ENCODE measurements at places on chromosomes 12 and 14.

- H3K27ac ChIP-seq = no peak overlapping the region
- H3K27me3 ChIP-seq = no peaks in the 10 kb centered on the region
- DNase-seq = no peak
- peaks cover 18% of the 10 kb centered on the region for H3K4me1 ChIP-seq
- H3K36me3 ChIP-seq = peaks cover 18% of the 10 kb centered on the region
These were observed 88.1 kb downstream of the PPP2R5E start for GRCh38 chr14:63454863-63455622.

DNA sequence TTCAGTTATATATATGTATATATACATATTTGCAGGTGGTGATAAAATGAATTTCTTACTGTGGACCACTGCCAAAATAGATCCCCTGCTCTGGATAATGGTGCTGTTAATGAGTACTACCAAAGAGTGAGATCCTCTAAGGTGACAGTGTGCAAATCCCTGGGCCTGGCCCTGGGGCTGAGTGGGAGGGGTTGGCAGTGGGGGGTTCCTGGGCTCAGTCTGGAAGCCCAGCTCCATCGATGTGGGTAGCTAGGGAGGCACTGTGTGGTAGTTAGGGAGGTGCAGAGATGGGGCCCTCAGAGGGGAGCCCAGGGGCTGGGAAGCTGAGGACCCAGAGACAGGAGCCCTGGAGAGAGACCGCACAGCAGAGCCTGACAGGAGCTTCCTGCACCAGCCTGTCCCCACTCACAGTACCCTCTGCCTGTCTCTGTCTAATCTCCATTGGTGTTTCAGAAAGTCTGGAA, 9.1 kb downstream of the KRT8 start:
- H3K36me3 ChIP-seq = peaks cover 14% of the 10 kb centered on the region
- peaks cover 51% of the 10 kb centered on the region for H3K4me1 ChIP-seq
- no peak overlapping the region for H3K4me3 ChIP-seq
- peak overlapping the region; percentile 36 for H3K27ac ChIP-seq
- no peaks in the 10 kb centered on the region for H3K27me3 ChIP-seq

DNA sequence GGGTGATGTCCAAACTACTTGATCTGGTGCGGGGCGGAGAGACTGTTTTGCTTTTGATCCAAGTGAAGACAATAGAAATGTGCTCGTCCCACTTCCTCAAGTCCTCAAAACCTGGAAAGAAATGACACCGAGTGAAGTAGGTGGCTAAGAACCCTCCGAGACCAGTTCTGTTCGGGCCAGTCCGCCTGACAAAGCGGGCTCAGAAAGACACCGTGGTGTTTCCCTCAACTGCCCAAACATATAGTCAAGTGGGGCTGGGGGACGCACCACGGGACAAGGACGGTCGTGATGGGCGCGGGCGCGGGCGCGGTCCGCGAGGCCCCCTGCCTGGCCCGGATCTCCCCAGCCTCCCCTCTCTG, 1.6 kb downstream of the PHLDA1 start:
- peak overlapping the region; percentile 95 for H3K27ac ChIP-seq
- DNase-seq = no peak

DNA sequence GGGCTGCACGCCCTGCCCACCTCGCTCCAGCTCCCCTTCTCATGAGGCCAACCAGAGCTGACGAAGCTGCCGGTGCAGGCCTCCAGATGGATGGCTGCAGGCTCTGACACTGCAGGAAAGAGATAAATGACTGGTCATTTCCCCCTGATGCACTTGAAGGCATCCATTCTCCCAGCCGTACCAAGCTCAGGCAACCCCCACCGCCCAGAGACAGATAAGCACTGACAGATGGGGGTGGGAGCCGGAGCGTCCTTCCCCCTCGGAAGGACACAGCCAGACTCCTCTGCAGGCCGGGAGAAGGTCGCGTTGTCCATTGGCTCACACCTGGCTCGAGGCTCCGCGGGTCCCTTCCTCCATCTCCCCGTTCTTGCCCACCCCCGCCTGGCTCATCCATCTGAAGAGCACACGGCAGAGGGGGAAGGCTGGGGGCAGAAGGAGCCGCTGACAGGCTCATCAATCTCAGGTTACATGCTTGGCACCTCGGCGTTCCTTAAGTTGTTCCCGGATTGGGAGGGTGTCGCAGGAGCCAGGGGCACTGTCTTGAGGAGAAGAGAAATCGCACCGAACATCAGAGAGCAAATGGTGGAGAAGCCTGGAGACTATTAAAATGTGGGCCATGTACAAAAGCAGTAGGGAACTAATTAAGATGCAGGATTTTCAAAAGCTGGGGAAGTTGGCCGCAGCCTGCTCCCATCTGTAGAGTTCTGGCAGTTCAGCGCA, 151.6 kb downstream of the DPF3 start:
- no peaks in the 10 kb centered on the region for H3K36me3 ChIP-seq
- H3K27ac ChIP-seq = no peak overlapping the region

DNA sequence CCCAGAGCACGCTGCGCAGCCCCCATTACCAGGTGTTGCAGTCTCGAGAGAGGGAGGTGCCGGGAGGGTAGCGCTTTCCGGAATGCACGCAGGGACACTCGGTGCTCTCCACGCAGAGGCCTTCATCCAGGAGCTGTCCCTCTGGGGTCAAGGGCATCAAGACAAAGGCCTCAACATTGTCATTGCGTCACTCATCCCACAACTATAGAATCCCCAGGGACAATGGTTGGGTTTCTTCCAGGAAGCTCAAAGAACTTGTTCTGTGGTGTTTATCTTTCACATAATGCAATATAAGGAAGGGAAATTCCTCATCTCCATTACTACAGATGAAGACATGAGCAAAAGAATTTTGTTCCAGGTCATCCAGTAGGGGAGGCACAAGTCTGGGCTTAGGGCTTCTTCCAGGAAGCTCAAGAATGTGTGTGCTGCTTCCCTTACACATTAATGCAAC, 52.1 kb downstream of the VWF start:
- peaks cover 34% of the 10 kb centered on the region for H3K27me3 ChIP-seq
- no peaks in the 10 kb centered on the region for H3K36me3 ChIP-seq
- no peak overlapping the region for H3K27ac ChIP-seq
- peaks cover 52% of the 10 kb centered on the region for H3K4me1 ChIP-seq
- peak; percentile 63 for DNase-seq

DNA sequence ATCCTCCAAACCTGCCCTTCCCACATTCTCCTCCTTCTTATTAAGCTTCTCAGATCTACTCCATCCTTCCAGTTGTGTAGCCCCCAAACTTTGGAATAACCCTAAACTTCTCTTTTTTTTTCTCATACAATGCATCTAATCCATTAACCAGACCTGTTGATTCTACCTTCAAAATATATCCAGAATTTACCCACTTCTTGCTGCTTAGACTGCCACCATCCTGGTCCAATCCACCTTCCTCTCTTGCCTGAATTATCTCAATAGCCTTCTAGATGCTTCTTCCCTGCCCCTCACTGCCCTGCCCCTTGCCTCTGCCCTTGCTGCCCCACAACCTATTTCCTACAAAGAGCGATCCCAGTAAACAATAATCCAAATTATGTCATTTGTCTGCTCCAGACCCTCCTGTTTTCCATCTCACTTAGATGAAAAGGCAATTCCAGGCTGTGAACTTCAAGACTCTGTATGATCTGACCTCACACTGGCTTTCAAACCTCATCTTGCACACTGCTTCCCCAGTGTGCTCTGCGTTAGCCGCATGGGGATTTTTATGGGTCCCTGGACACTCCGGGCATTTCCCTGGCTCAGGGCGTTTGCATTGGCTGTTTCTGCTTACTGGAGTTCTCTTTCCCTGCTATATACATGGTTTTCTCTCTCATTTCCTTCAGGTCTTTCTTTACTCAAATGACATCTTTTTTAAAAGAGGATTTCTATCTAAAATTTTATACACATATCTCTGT, 42.6 kb upstream of the HIF1A start:
- no peaks in the 10 kb centered on the region for H3K36me3 ChIP-seq
- H3K4me1 ChIP-seq = peaks cover 8% of the 10 kb centered on the region
- no peak for DNase-seq

- no peak overlapping the region for H3K27ac ChIP-seq
- no peak for DNase-seq
- H3K4me1 ChIP-seq = no peaks in the 10 kb centered on the region
- no peaks in the 10 kb centered on the region for H3K27me3 ChIP-seq
- no peaks in the 10 kb centered on the region for H3K36me3 ChIP-seq
- no peak overlapping the region for H3K4me3 ChIP-seq
These were observed 1638.1 kb upstream of the SEL1L start for GRCh38 chr14:83171761-83172160.

- no peak for DNase-seq
- H3K4me3 ChIP-seq = no peak overlapping the region
- no peak overlapping the region for H3K27ac ChIP-seq
- no peaks in the 10 kb centered on the region for H3K27me3 ChIP-seq
- 0 out of 2 replicates have a peak, but pooled peaks cover 18% of the 10 kb centered on the region for H3K4me1 ChIP-seq
These were observed 105.1 kb downstream of the STXBP6 start for GRCh38 chr14:24944800-24945199.

DNA sequence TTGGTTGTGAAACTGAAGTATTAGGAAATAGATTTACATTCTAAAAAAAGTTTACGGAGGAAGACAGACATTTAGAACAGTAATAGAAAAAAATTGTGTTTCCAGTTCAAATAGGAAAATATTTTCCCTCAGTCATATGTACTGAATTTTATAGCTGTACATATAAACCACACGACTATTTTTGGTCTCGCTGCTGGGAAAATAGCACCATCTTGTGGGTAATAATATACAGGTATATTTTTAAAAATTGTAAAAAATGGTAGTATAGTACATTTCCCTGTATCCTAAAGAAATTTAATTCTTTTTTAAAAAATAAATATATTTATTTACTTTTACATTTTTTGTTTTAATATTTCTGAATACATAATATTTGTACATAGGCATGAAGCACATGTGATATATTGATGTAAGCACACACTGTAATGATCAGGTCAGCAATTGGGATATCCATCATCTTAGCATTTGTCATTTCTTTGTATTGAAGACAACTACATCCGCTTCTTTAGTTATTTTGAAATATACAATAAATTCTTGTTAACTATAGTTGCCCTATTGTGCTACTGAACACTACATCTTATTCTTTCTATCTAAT, 168.6 kb downstream of the ALX1 start:
- no peak overlapping the region for H3K4me3 ChIP-seq
- no peaks in the 10 kb centered on the region for H3K36me3 ChIP-seq
- no peak for DNase-seq

DNA sequence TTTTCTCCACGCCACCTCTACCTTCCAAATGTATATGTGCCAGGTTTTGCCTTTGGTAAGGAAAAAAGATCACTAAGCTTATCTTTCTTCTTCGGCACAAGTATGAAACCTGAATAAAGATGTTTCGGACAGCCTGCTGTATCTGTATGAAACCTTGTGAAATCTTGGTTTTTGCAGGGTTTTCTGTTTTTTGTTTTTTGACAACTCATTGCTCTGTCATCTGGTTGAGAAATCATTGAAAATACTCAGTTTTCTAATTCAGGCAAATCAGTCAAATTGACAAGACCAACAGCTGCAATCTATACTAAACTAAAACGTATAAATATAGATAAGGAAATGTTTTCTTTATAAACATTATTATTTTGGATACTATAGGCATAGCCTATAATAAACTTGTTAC, 63.1 kb upstream of the FGD4 start:
- no peak overlapping the region for H3K4me3 ChIP-seq
- no peaks in the 10 kb centered on the region for H3K27me3 ChIP-seq
- no peak overlapping the region for H3K27ac ChIP-seq
- DNase-seq = no peak
- peaks cover 3% of the 10 kb centered on the region for H3K4me1 ChIP-seq
- no peaks in the 10 kb centered on the region for H3K36me3 ChIP-seq

- no peak for DNase-seq
- no peaks in the 10 kb centered on the region for H3K27me3 ChIP-seq
- H3K4me3 ChIP-seq = no peak overlapping the region
These were observed 22.2 kb downstream of the TMEM117 start for GRCh38 chr12:43858096-43858495.

GRCh38 chr14:24329073-24329663, 5.7 kb downstream of the ADCY4 start:
- no peak overlapping the region for H3K4me3 ChIP-seq
- DNase-seq = no peak
- no peaks in the 10 kb centered on the region for H3K36me3 ChIP-seq
- H3K27ac ChIP-seq = no peak overlapping the region
- peaks cover 80% of the 10 kb centered on the region for H3K27me3 ChIP-seq

- no peaks in the 10 kb centered on the region for H3K36me3 ChIP-seq
- no peak overlapping the region for H3K4me3 ChIP-seq
- H3K27me3 ChIP-seq = no peaks in the 10 kb centered on the region
- no peak overlapping the region for H3K27ac ChIP-seq
These were observed 176.7 kb downstream of the PAH start for GRCh38 chr12:102740141-102740955.

DNA sequence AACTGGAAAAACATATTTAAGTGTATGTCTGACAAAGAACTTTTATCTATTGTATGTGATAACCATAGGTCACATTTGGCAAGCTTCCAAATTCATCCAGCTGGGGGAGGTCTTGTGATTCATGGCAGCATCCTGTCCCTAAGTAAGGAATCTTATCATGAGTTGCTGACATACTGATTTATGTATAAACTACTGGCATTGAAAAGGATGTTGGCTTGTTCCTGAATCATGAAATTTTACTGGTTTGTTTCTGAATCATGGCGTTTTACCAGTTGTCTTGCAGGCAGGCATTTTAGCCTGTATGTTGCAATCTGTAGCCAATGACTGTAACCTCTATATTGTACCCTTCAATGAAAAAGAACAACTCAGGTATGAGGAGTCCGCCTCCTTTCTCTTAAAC, 244.8 kb downstream of the IPO8 start:
- H3K27ac ChIP-seq = no peak overlapping the region
- H3K4me3 ChIP-seq = no peak overlapping the region
- no peaks in the 10 kb centered on the region for H3K36me3 ChIP-seq
- no peak for DNase-seq
- no peaks in the 10 kb centered on the region for H3K4me1 ChIP-seq
- no peaks in the 10 kb centered on the region for H3K27me3 ChIP-seq

DNA sequence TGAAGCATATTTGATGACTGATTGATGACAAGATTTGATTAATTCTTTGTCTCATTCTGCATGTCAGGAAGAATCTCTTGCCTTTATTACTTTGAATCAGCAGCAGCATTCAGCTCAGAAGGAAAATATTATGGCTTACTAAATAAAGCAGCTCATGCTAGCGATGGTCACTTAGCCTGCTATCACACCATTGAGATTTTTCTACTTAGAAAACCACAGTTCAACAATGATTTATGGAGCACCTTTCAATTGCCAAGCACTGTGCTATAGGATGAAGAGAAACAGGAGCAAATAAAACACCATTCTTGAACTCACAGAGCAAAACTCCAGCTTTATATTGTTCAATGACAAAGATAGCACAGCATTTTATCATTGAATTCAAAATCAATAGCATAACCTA, 197.7 kb downstream of the CPNE8 start:
- no peaks in the 10 kb centered on the region for H3K4me1 ChIP-seq
- no peaks in the 10 kb centered on the region for H3K36me3 ChIP-seq
- no peaks in the 10 kb centered on the region for H3K27me3 ChIP-seq
- no peak overlapping the region for H3K4me3 ChIP-seq
- no peak overlapping the region for H3K27ac ChIP-seq
- no peak for DNase-seq
